ENCODE measurements at places on chromosomes 6 and 20. TPM values are rescaled to one million over a fixed set of nuclear protein-coding genes. Genes with fewer than 3 reads are reported as not detected.

Gene PPP1R3G
- polyA plus RNA-seq, result 5.5 TPM

DNA sequence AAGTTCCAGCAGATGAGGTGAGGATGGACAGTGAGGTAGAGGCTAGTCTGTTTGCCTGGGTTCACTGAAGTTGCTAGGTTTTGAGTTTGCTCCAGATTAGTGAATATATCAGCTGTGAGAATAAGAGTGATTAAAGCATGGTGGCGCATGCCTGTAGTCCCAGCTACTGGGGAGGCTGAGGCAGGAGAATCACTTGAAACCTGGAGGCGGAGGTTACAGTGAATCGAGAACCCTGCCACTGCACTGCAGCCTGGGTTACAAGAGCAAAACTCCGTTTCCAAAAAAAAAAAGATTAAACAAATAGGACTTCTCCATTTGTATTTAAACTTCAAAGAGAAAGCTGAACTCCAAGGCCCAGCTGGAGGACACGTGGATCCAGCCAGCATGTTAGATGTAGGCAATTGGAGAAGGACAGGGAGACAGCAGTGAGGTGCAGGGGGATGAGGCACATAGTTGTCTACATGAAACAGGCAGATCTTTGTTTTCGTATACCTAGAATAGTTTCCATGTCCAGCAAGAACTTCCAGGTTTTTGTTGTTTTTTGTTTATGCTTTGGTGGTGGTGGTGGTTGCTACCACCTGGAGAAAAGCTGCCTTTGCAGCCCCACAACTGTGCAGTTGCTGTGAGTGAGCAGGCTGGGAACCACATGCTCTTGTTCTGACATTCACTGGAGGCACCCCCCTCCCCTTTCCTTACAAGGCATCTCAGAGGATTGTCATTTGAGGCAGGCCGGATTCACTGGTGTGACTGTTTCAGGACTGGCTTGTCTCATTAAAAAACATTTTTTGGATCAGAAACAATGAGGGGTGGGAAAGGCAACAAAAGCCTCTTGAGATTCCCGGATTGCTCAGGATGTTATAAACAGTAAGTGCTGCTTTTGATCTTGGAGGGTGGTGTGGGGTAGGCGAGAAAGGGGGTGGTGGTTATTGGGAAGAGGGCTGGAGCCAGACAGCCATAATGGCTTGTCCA, 72.3 kb downstream of the JARID2 start:
- DNase-seq, result no peak

GRCh38 chr6:3568396-3569082, 111.7 kb upstream of the SLC22A23 start:
- DNase-seq, result no peak

Gene HSF2
- polyA plus RNA-seq, result 22.8 TPM

Gene OPN5
- 0.35 TPM for polyA plus RNA-seq

GRCh38 chr6:71091167-71091566, 134.3 kb upstream of the B3GAT2 start:
- DNase-seq, result no peak

DNA sequence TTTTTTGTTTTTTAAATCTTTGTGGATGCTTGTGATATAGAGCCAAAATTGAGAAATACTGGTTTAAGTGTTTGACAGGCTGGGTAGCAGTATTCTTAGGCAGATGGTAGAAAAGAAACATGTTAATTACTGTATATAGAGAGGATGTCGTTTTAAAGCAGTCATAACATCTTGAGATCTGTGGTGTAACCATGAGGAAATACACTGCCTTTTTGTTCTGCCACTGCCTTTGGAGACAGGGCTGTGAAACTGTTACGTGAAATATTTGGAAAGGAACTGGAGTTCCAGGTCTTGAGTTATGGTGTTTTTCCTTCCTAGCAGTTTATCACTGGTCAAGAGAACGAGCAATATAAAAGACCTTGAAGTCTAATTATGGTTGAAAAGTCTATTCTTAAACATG, 19.5 kb downstream of the STXBP5 start:
- no peak for DNase-seq

Gene MAFB
- 3.8 TPM for polyA plus RNA-seq
